HAP-1 (cell line): ENCODE measurements at places on chromosomes 4 and X.

DNA sequence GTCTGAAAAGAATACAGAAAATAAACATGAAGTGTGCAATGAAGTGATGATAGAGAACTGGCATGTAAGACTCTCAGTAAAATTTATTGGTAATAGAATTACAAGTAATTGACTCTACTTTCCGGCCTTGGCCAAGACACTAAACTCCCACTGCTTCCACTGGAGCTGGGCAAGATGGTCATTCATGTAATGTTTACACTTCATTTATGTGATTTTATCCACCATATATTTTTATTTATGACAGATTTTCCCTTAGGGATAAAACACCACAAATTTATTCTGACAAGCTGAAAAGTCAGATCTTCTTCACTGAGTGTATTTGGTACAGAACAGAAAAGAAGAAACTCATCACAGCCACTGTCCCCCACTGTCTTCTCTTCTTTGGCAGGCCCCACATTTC is 191.9 kb downstream of the SLC39A8 start:
- DNase-seq, result no peak

DNA sequence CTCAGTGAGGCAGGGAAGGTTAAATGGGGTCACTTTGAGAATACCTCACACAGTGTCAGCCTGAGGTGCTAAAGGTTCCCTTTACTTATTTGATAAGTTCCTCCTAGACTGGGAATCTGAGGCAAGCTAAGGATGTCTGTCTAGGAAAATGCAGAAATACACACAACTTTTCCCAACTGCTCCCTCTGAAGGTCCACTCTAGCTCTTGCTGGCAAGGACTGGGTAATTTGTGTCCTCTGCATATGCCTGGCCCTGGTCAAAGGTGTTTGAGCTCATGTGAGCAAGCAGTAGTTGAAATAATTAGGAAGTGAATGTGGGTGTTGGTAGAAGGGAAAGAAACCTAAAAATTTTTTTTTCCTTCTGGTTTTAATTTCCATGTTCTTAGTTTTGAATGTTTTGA is 21.3 kb downstream of the TXLNG start:
- DNase-seq, result peak; percentile 50

DNA sequence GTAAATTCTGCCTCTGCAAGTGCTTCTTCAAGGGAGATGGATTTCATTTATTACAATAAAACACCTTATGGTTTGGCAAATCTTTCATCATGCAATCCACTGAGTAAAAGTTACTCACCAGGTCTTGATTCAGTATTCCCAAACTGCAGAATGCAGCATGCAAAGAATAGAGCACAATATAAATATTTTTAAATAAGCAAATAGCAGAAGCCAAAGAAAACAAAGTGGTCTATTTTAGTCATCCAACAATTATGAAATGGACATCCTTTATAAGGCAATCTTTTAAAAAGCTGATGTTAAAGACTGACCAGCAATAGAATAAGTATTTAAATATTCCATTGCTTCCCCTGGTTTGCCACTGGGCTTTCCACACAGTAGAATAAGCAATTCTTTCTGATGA is 59.5 kb downstream of the SLC39A8 start:
- DNase-seq, result no peak

GRCh38 chr4:150316332-150317205 is 238.3 kb downstream of the DCLK2 start:
- no peak for DNase-seq

DNA sequence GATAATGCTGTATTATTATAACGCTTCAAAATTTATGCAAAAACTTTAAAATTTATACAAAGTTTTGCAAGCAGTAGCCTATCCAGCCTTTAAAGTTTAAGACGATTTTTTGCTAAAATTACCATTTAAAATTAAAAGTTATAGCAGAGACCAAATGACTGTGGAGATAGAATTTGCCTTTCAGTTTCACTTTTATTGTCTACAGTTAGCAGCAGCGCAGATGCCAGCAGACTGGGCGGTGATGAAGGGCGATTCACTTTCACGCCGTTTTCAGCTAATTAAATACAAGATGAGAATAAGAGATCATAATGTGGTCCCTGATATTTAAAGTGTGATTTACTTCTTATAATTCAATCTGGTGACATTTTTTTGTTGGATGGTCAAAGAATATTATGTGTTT is 1381.5 kb upstream of the ADGRL3 start:
- DNase-seq, result no peak
